ENCODE measurements at places on chromosomes 4 and X.

GRCh38 chr4:43351970-43352806 is 459.7 kb downstream of the GRXCR1 start:
- DNase-seq = no peak

GRCh38 chrX:87664381-87664780 is 146.8 kb downstream of the KLHL4 start:
- no peak for DNase-seq

- no peak for DNase-seq
Observed at GRCh38 chrX:132004728-132005127, 18.4 kb upstream of the STK26 start.

DNA sequence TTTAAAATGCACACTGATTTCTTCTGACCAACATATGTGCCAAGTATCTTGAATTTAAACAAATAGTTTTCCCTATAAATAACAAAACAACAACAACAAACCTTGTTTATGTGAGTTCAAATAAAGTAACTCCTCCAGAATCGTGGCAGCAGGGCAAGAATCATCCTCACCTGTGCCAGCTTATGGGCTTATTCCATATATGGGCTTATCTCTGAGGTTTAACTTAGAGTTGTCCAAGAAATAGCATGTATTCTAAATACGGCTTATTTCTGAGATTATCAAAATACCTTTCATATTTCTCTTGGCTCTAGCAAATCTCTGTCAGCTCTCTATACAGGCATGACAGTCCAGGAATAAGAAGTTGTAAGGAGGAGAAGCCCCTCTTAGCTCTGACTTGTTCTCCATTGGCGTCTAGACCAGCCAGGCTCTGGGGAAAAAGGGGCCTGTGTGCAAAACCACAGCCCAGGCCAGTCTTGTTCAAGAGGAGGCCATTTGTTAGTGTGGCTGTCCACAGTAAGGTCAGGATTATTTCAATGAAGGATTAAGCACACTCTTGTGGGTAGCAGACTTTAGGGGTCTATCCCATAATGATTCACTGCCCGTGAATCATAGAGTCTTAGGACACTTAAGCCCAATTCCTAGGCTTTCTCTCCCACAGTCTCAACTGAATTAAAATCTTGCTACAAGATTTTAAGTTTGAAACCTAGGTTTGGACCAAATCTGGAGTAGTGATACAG is 63.2 kb downstream of the FRAS1 start:
- no peak for DNase-seq

DNA sequence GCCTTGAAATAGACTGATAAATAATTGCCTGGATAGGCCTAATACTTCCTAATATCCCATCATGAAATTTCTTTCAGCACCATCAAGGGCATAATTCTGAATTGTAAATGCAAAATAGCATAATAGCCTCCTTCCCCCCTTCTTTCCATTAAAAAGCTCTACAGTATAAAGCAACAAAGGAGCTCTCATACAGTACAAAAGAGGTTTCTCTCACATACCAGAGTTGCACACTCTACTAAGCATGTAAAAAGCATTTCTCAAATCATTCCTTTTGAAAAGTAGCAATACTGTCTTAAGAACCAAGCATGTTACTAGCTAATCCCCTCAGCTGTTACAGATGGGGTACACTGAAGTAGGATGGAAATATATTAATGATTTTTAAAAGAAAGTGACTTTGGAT is 509.0 kb downstream of the KLHL13 start:
- DNase-seq = no peak

Measured in neural crest cell (in vitro differentiated cells).